Left hindlimb (tissue), 1 donor: ENCODE measurements at places on chromosomes 1 and 21.
A peak's percentile ranks its signal among the peaks of the same experiment; 100 is the strongest.

DNA sequence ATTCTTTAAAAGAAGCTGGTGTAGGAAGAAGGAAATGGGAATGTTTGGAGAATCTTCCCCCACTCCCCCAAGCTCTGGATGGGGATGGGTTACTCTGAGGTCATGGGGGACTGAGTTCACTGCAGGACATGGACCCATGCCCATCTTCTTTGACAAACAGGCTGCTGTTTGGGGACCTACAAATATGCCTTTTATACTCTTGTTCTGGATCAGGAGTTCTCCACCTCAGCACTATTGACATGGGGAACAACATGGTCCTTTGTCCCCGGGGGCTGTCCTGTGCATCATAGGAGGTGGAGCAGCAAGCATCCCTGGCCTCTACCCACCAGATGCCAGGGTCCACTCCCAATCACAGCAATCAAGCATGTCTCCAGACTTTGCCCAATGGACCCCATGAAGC is 365.8 kb upstream of the C1orf174 start:
- DNase-seq, result no peak

DNA sequence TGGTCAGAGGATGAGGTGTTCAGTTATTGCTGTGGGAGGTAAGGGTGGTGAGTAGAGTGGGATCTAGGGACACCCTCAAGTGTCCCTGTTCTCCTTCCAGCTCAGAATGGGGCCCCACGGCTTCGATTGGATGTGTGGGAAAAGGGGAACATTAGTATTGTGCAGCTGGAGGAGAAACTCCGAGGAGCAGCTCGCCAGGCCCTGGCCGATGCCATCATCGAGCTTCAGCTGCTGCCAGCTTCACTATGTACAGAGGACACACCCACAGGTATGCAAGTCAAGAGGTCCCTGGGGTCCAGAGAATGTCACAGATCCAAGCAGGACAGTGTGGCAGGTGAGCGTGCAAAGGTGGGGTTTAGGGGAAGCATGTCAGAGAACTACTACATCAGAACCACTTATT is 13.9 kb downstream of the HYI start:
- peak; percentile 19 for DNase-seq

DNA sequence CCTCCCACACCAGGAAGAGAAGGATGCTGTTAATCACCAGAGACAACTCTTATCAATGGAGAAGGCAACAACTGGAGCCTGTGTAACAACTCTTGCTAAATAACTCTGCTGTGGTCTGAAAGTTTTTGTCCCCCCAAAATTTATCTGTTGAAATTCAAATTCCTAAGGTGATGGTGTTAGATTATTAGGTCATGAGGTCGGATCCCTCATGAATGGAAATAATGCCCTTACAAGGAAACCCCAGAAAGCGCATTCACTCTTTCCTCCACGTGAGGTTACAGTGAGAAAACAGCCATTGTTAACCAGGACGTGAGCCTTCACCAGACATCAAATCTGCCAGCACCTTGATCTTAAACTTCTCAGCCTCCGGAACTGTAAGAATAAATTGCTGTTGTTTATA is 141.9 kb upstream of the CXADR start:
- no peak for DNase-seq

GRCh38 chr1:182861994-182862393 is 22.8 kb downstream of the DHX9 start:
- no peak for DNase-seq

DNA sequence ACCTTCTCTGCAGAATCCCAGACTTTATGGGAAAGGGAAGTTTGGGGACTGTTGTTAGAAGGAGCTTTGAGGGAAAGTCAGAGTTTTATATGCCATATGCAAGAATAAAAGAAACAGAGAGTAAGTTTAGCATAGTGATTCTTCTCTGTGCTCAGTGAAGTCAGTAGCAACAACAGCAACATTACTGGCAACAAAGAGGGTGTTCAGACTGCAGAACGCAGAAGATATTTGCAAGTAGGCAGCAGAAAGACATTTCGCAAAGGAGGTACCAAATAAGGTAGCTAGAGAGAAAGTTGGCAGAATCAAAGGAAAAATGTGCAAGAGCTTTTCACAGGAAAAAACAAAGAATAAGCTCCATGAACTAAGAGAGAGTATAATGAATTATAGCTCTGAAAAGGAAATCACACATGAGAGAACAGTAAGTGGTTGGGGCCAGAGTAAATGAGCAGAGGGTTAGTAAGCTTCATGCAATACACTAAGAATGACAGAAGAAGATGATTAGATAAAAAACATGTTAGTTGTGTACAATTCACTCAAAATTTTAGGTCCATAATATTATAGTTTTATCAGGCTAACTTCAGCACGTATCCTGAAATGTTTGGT is 98.1 kb downstream of the NEGR1 start:
- no peak for DNase-seq
